NCI-H187 treated with DMSO at 0.1 percent for 48 hours (cell line): ENCODE measurements at places on chromosomes 7 and 10.

DNA sequence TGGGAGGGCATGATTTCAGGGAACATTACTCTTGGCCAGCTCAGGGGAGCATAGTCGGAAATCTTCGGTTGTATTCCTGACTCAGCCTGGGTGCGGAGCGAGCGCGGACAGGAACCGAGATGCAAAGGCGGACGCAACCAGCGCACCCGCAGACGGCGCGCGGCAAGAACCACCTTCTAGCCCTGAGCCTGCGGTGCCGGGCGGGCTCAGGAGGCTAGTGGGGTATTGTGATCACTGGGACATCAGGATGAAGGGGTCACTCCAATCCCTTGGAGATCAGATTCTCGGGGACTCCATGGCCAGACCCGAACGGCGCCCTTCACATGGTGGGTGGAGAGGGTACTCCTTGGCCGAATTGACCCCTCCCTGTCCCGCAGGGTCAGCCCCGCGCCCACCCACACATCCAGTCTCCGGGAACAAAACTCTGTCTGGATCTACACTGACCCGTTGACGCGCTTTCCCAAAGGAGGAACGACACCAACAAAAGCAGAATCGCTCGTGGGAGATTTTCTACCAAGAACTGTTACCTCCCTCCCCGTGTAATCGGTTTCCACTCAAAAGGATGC, 730.5 kb downstream of the ZWINT start:
- DNase-seq = no peak

- DNase-seq = no peak
Observed at GRCh38 chr7:116512520-116513188, 12.2 kb upstream of the CAV1 start.

GRCh38 chr10:67262675-67263074, 336.8 kb downstream of the LRRTM3 start:
- no peak for DNase-seq

DNA sequence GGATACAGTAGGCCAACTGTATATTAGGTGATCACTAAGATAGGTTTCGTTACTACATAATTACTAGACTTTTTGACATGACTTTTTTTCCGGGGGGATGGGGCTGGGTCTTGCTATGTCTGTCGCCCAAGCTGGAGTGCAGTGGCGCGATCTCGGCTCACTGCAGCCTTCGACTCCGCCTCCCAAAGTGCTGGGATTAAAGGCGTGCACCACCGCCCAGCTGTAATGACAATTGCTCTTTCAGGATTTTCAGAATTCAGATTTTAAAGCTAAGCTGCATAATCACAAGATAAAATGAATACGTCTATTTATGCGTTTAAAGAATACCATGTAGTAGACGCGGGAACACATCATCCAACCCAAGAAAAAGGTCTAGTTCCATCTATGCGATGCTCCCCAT, 982 bp downstream of the IDI1 start:
- no peak for DNase-seq

DNA sequence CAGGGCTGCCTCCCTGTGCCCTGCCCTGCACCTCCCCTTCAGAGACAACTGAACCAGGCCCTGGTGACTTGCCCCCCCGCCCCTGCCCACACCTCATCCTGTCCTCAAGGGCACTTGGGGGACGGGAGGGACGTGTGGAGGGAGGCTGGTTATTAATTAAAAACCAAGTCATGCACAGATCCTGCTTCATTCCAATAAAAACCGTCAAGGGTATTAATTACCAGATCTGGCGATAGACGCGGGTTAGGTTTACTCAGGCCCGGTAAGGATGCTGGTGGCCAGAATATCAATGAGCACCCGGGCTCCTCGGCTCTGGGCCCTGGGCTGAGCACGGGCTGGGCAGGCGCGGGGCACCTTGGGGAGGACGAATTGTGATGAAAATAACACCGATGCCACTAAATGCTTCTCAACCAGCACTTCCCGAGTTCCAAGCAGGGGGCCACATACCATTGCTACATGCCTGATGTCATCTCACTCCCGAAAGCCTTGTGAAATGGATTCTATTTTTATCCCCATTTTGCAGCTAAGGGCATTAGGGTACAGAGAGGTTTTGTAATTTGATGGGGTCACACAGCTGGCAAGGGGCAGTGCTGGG, 24.5 kb upstream of the GTF2IRD1 start:
- no peak for DNase-seq

DNA sequence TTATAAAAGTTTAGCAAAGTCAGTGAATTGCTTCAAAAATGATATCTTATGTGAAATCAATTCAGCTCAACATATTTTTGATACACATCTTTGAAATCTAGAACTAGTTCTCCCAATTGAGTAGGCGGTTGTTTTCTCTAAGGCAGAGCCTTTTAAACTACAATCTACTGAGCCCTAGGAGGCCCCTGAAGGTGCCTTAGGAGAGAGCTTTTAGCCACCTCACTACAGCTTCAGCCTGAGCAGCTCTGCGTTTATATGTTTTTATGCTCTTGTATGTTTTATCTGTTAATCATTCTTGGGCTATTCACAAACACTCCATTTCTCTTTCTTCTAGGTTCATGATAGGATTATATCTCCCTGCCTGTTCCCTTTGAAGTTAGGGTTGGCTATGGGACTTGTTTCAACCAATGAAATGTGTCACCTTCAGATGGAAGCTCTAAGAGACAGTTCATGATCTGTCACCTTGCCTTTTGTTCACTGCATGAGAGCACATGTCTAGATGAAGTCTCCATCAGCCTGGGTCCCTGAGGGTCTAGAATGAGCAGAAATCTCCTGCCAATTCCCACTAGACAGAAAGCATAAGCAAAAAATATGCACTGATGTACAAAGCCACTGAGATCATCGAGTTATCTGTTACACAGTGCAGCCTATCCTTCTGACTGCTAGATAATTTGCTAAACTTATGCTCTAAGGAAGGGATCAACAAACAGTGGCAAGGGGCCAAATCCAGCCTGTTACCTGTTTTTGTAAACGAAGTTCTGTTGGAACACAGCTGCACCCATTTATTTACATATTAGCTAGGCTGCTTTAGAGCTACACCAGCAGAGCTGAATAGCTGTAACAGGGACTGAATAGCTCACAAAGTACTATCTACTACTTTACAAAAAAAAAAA, 128.5 kb upstream of the CDK1 start:
- no peak for DNase-seq

- DNase-seq = no peak
Observed at GRCh38 chr7:24475166-24475961, 97.9 kb upstream of the PALS2 start.

DNA sequence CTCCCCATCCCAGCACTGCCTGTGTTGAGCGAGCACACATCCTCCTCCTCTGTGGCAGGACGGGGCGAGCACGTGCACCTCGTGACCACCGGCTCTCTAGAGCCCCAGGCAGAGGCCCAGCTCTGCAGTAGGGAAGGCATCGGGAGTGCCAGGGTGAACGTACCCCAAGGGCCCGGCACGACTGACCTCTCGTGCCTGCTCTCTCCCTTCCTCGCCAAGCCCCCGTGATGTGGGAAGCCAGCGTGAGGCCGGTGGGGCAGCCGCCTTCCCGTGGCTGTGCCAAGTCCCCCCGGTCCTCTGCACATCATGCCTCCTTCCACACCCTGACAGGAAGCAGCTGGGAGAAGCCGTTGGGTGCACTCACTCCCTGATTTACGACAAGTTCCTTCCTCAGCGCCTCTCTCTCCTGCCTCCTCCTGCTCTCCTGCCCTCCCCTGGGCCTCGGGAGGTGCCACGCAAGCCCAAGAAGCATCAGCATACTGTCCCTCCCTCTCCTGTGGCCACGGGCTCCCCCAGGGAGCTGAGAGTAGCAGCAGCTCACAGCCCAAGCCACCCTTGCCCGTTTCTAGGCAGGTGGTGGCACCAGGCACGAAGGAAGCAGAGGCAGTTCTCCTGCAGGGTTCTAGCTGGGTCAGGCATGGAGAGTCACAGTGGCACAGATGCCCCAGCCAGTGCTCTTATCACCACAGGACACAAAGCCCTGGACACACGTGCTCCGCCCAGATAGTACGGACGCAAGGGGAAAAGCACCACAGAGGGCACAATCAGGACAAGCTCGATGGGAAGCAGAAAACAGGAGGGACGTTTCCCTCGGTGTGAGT, 47.0 kb downstream of the AMZ1 start:
- no peak for DNase-seq

DNA sequence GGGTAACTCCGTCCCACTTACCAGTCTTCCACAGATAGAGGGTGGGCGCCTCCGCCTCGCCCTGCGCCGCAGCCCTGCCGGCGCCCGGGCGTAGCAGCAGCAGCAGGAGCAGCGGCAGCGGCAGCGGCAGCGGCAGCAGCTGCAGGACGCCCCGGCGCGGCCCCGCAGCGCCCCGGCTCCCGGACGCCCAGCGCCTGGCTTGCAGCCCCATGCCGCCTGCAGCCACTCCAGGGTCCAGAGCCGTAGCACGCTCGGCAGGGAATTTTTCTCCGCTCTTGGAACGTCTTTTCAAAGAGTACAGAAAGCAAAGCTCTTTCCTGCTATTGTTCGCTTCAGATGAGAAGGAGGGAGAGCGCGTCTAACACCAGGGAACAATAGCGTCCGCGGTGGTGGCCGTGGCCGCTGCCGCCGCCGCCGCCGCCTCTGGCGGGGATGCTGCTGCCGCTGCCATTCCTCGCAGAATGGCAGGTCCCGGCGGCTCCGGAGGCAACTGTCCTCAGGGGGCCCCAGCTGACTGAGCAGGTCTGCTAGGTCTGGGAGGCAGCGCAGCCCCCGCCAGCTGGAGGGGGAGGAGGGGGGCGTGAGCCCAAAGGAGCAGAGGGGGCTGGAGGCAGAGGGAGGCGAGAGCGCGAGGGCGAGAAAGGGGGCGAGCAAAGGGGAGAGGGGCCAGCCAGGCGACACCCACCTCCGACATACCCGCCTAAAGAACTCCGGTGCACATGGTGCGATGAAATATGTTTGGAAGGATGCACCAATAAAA, at the start of gene THSD7A:
TSS of gene THSD7A (minus strand) at position 463 of the 760 bp plus-strand sequence. CDS start at position 211, 252 bp downstream.
- no peak for DNase-seq

DNA sequence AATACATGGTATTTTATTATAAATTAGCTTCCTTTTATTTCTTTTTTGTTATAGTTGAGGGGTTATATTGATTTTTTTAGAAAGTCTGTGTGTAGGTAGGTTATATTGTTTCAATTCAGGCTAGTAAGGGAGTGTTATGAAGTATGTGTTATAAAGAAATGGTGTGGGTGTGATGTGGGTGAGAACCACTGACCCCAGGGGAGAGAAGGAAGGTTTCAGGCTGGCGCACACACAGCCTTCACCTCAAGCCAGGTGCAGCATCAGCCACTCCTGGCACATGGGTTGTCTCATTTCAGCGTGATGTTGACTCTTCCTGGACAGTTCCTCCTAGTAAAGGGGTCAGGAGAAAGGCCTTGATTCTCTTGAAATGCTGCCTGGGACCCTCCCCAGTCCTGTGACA, 291.3 kb downstream of the POU6F2 start:
- DNase-seq = no peak

- no peak for DNase-seq
Observed at GRCh38 chr10:133081636-133082035, 6.1 kb upstream of the ADGRA1 start.

DNA sequence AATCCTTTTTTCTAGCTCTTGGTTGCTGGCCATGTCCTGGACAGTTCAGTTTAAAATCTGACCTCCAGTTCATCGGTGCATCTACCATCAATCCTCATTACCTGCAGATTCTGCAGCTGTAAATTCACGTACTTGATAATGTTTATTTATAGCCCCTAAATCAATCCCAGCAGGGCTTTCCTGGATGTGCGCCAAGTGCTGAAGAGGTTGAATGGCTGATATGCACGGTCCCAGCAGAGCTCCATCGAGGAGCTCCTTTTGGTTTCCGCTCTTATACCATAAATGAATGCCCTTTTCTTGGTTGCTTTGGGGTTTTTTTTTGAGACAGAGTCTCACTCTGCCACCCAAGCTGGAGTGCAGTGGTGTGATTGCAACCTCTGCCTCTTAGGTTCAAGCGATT, 91.2 kb upstream of the CCZ1B start:
- DNase-seq = no peak

DNA sequence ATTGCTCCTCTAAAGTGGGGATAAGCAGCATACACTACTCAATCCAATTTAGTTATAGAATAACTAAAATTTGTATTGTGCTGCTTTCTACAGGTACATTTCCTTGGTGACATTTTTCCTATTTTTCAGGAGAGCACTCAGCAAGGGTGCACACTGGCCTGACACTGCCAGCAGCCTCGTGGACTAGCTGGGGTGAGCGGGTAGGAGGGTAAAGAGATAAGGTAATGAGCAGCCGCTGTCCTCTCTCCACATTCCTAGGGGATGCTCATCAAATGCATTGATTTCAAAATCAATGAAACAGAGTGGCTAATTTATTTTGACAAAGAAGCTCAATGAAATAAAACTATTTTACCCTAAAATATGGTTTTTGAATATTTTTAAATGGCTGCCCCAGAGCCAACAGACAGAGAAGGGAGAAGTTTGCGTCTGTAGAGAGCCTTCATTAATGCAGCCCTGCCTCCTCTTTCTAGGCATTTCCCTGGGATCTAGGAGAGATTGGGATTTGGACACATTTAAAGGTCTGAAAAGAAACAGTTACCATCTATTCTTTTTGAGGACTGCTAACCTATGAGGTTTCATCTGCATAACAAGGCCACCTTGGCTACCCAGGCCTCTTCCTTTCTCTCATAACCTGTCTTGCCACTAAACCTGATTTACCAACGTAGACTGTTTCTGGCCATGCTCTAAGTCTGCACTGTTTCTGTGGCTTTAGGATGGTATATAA, 561.0 kb downstream of the IPMK start:
- DNase-seq = no peak

- no peak for DNase-seq
Observed at GRCh38 chr10:118276204-118276603, 65.9 kb downstream of the FAM204A start.

DNA sequence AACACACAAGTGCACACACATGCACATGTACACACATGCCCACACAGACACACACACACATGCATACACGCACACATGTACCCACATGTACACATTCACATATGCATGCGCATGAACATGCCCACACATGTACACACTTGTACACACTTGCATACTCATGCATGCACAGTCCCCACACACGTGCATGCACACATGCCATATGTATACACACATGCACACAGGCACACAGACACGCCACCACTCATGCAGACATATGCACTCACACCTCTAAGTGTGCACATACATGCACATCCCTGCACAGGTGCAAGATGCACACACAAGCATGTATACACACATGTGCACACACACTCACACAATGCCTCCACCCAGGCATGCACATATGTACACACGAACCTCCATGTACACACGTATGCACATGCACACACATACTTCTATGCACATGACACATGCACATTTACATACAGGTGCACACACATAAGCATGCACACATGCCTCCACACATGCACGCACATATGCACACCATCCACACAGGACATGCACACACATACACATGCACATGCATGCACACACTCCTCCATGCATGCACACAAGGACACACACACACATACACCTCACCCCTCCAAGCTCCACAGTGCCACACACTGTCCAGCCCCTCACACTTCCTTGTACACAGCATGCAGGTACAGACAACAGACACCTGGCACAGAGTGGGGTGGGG, 45.8 kb downstream of the YKT6 start:
- DNase-seq = no peak

- DNase-seq = no peak
Observed at GRCh38 chr7:51026341-51026740, 243.6 kb upstream of the GRB10 start.

GRCh38 chr7:139452958-139453672, 30.4 kb downstream of the KLRG2 start:
- DNase-seq = no peak

GRCh38 chr7:14761510-14762296, 140.8 kb downstream of the DGKB start:
- DNase-seq = peak; percentile 65
